ENCODE measurements at places on chromosomes 3 and 15.

DNA sequence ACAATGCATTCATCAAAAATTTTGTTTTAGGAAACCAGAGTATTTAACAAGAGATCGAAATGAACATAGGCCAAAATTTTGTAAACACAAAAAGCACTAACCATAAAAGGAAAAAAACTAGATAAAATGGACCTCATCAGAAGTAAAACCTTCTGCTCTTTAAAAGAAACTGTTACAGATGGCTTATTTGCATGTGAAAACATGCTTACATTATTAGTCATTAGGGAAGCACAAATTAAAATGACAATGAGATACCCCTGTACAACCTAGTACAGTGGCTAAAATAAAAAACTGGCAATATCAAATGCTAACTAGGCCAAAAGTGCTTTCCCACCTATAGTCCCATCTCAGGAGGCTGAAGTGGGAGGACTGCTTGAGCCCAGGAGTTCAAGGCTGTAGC, 19.3 kb downstream of the UBR1 start:
- DNase-seq = no peak

- DNase-seq = no peak
Observed at GRCh38 chr3:186432189-186432588, 70.2 kb upstream of the DGKG start.

DNA sequence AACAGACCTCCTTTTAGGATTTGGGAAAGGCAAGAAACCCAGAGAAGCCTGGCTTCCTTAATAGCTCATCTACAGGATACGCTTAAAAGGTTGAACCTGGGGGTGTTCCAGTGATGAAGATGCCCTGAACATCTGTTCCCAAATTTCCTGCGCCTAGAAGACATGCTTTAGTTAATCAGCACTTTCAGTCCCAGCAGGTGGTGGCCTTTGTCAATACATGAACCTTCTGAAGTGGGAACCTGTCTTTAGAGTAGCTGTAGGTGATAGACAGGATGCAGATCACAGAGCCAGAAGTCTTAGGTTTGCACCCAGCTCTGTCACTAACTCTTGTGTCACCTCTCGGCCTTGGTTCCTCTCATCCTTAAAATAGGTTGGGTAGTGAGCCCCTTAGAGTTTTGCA, 149.7 kb upstream of the SYNPR start:
- no peak for DNase-seq

GRCh38 chr3:23175341-23176083, 27.6 kb upstream of the UBE2E2 start:
- no peak for DNase-seq

GRCh38 chr3:185988080-185988815, 50.4 kb upstream of the TRA2B start:
- DNase-seq = no peak

DNA sequence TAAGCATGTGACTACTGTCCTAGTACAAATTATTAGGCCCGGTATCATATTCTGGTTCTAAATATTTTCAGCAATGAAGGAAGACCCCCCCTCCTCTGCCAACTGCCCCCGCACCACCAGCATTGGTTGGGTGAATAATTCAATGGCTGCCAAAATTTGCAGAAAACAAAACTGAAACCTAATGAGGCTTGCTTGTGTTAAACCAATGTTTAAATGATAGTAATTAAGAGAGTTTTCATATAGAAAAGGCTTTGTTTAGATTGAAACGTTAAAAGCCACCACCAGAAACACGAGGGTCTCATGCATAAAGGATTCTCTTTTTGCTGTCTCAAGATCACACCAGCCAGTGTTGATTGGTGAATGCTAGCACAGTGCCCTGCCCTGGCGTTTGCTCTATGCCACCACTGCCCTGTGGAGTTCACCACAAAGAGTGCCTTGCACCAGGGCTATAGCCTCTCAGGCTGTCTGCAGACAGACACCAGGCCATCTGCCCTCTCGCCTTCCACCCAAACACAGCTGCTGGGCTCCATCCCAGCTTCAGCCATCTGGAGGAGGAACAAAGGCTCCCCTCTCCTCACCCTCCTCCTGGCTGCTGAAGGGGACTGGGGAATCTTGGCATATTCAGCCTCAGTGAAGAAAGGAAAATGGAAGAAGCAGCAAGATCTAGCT, 200.3 kb upstream of the PFN2 start:
- no peak for DNase-seq

GRCh38 chr15:35888815-35889214, 342.9 kb upstream of the DPH6 start:
- DNase-seq = no peak

DNA sequence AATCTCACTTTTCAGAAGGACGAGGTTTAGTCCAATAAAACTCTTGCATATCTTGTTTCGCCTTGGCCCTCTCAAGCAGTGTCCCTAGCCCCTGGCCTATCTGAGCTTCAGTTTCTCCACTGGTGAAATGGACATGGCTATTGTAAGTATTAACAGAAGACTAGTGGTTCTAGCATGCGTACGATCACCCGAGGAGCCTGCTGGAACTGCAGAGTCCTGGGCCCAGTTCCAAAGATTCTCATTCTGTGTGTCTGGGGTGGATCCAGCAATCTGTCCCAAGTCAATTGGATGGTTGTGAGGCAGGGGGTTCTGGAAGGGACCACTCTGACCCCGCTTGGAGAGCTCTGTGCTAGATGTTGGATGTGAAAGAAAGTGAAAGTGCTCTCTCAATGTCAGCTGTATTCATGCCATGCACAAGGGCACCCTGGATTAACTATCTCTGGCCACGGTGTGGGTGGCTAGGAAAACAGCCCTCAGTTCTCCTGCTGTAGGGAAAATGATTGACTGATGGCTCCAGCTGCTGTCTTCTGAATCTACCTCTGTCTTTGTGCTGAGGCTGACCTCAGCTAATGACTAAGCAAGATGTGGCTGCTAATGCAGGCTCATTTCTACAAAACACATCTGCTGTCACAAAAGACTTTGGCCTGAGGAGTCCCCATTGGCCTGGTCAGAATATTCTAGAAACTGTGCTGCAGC, 1.9 kb upstream of the PLA1A start:
- no peak for DNase-seq

DNA sequence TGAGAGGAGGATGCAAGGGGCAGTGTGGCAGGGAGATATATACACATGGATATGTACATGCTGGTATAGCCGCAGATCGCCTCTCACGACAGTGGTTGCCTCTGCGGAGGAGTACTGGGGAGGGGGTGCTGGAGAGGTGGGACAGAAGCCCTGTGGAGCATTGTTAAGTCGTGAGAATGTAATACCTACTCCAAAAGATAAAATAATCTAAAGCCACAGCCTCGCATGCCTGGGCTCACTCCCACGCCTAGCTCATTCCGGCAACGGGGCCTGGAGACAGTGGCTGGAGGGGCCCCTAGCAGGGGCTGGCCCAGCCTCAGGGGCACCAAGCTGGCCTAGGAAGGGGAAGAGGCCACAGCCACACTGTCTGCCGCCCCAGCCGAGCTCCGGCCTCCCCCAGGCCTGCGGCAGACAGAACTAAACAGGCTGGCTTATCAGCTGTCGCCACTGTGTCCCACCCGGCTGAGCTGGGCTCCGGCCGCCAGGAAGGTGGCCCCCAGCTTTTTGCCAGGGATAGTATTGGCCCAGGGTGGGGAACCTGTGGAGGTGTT, 65.1 kb upstream of the LCTL start:
- DNase-seq = no peak

DNA sequence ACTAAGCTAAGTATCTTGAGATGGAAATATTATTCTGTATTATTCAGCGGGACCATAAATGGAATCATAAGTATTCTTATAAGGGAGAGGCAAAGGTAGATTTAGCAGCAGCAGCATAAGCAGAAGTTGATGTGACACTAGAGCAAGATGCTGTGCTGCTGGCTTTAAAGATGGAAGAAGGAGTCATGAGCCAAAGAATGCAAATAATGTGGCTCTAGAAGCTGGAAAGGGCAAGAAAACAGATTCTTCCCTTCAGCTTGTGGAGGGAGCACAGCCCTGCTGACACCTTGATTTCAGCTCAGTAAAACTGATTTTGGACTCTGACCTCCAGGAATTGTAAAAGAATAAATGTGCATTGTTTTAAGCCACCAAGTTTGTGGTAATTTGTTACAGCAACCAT, 144.2 kb upstream of the ANKRD28 start:
- no peak for DNase-seq

- no peak for DNase-seq
Observed at GRCh38 chr15:87653646-87654045, 602.9 kb downstream of the NTRK3 start.

GRCh38 chr3:119723022-119723421, 20.2 kb downstream of the CFAP91 start:
- DNase-seq = no peak

GRCh38 chr15:60591496-60592370, 112.8 kb upstream of the ICE2 start:
- peak; percentile 50 for DNase-seq

DNA sequence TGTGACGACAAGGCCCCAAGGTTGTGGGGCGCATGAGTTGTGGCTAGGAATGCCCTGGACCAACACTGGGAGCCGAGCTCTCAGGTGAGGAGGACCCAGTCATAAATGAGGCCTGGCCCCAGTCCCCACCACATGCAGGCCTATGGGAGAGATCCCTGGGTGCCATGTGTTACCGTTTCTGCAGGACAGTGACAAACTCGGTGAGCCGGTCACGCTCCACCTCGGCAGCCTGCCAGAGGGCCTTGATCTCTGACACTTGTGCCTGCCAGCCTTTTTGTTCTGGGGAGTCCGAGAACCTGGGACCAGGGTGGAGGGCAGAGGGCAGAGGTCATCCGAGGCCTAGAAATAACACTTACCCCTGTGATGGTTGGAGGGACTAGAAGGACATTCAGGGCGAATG, 27.7 kb upstream of the HHATL start:
- no peak for DNase-seq

DNA sequence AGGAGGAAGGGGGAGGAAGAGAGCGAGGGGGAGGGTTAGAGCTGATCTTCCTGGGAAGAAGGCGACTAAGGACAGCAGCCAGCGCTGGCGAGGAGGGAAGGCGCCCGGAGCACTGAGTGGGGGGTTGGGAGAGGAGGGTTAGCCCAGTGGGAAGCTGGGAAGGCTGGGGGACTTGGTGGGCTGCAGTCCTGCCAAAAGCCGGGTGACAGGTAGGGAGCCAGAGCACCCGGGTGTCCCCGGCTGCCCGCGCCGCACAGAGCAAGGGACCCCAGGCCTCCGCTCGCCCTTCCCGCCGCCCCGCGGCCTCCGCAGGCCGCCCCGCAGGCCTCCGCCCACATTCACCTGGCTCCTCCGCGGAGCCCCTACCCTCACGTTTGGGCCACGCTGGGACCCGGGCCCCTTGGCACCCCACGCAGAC, 448 bp downstream of the SLC12A8 start:
- DNase-seq = no peak

DNA sequence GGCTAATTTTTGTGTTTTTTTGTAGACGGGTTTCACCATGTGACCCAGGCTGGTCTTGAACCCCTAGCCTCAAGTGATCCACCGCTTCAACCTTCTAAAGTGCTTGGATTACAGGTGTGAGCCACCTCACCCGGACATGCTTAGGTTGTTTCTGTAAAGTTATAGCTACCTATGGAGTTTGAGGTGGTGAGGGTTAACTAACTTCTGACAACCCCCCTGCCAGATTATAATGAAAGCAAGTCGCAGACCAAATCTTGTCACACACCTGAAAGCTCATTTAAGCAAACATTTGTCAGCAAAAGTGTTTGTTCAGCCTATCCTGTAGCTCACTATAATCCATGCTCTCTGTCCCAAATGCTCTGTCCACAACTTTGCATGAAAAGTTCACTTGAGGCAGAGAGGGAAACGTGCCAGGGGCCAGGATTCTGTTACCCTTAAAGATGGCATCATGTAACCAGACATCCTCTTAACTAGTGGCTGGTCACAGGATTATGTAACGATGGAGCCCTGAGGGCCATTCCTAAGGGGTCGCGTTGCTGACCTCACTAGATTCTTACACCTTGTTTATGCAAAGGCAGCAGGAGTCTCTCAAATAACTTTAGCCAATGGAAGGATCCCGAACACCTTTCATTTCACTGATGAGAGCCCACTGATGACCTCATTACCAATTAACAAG, 24.1 kb upstream of the SENP5 start:
- DNase-seq = no peak

DNA sequence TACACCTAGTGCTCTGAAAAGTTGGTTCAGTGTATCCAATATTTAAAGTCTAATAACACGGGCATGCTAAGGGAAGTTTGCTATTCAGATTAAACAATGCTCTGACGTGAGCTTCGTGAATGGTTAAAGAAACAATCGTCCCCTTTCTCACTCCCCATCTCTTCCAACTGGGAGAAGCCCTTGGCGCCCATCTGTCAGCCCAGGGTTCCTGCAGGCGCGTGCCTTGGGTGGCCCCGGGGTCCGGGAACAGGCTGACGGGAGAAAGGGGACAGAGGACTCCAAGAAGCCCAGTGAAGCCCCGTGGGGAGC, 413 bp downstream of the SEC22C start:
- no peak for DNase-seq

- DNase-seq = no peak
Observed at GRCh38 chr3:153127788-153128187, 34.2 kb upstream of the RAP2B start.

DNA sequence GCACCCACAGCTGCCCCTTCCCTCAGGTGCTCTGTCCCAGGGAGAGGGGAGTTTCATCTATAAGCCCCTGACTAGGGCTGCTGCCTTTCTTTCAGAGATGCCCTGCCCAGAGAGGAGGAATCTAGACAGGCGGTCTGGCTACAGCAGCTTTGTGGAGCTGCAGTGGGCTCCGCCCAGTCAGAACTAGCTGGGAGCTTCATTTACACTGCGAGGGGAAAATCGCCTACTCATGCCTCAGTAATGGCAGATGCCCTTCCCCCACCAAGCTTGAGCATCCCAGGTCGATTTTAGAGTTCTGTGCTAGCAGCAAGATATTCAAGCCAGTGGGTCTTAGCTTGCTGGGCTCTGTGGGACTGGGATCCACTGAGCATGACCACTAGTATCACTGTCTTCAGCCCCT, 181.2 kb upstream of the RARB start:
- DNase-seq = no peak

DNA sequence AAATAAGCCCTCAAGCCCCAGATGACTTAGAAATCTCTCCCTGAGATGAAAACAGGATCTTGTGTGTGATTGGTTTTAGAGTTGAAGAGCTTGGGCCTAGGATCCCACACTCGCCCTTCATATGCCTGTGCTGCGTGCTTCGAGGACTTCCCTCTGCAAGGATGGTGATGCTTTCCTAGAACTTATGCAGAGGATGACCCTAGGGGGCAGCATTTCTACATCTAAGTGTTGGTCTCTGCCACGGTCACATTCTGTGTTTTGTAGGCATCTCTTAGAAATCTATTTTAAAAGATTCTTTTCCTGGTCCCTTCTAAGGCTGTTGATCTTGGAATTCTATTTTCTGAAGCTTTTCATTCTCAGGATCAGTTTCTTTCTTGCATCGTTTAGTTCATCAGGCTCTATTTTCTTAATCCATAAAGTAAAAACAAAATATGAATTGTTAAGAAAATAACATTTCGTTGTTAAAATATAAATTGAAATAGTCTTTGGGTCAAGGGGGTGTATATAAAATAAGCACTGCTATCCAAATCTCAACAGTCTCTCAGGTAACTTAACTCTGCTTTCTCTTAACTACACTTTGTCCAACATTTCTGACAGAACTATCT, 45.7 kb downstream of the WDR76 start:
- no peak for DNase-seq

GRCh38 chr3:174495311-174495710, 363.8 kb upstream of the NAALADL2 start:
- no peak for DNase-seq

GRCh38 chr3:58494107-58494506, 2.2 kb downstream of the KCTD6 start:
- no peak for DNase-seq
